ENCODE measurements at places on chromosomes 4 and X. TPM values are rescaled to one million over a fixed set of nuclear protein-coding genes. Genes with fewer than 3 reads are reported as not detected.

The GAGE12F gene
- total RNA-seq: not detected

The APLN gene
- 0.83 TPM for total RNA-seq

The FRAS1 gene
- total RNA-seq: 6.4 TPM

The SPANXA2 gene
- not detected for total RNA-seq

The P2RY4 gene
- total RNA-seq: under 0.01 TPM

The BRS3 gene
- total RNA-seq: not detected

The CDS1 gene
- total RNA-seq: not detected

The PCGF3 gene
- total RNA-seq: 39.3 TPM

The PDGFRA gene
- 451 TPM for total RNA-seq

The HDAC6 gene
- total RNA-seq: 25.6 TPM

The ALAS2 gene
- not detected for total RNA-seq

The MAGEA2B gene
- total RNA-seq: not detected

The TXLNG gene
- total RNA-seq: 5.4 TPM

The FAM50A gene
- total RNA-seq: 224 TPM

The NKX6-1 gene
- total RNA-seq: 0.08 TPM

The KCND1 gene
- 0.59 TPM for total RNA-seq
